Activated CD8-positive, alpha-beta T cell treated with anti-CD3 and anti-CD28 coated beads, Interleukin-2, amount 10 ng/mL, durations not matched to agents 7 days and 5 days (primary cell): ENCODE measurements at places on chromosomes 6 and 20. TPM values are rescaled to one million over a fixed set of nuclear protein-coding genes. Genes with fewer than 3 reads are reported as not detected.

Gene NRSN1
- not detected for total RNA-seq

Gene CHD6
- total RNA-seq: 32.2 TPM

- DNase-seq: no peak
Observed at GRCh38 chr20:16615199-16615598, 42.0 kb upstream of the KIF16B start.

DNA sequence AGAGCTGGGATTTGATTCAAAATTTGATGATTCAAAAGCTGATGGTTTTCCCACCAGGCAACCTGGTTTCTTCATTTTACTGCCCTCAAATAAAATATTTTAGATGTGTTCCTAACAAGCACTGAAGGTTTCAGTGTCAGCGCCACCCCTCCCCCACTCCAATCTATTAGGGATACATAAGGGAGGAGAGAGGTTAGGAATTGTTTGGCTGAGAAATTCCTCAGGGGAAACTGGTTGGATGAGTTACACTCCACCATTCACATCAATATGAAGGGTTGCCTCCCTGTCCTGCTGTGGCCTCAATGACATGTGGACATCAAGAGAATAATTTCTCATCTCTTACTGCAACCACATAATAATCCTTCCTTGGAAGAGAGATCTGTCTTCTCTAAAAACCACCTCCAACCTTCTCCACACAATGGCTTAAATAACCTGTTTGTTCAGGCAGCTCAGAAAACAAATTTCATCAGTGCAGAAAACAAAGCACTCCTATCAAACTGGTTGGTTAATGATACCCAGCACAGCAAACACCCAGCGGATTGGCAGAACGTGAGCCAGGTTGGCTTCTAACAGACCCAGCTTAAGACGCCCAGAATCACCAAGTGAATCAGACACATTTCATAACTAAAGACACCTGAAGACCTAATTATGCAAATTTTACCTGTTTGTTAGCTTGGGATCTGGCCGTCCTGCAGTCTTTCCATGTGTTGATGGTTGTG, 136.0 kb upstream of the SGK1 start:
- DNase-seq: no peak

DNA sequence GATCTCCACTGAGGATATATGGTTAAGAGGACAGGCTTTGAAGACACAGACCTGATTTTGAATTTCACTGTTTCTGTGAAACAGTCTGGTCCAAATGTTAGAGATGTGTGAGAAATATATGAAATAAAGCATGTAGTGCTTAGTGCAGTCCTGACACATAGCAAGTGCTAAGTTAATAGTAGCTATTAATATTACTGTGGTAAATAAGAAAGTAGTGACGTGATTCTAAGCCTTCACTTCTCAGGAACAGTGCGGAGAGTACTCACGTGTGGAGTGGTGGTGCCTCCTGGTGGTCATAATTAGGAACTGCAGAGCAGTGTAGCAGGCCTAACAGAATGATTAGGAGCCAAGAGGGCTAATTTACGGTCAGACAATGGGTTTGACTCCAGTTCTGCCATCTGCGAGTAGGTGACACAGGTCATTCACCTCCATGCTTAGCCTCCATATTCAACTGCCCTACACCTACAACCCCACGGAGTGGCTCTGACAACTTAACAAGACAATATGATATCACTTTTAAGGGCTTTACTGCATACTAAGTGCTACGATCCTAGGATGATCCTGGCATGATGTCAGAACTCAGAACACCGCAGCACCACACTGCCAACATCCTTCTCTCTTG, 106.2 kb downstream of the JPH2 start:
- DNase-seq: peak; percentile 85

- peak; percentile 46 for DNase-seq
Observed at GRCh38 chr20:49669601-49670189, 44.0 kb downstream of the B4GALT5 start.

- no peak for DNase-seq
Observed at GRCh38 chr20:18133962-18134361, 3.7 kb upstream of the KAT14 start.
